GM19239 (cell line): ENCODE measurements at places on chromosomes 5 and 9.

DNA sequence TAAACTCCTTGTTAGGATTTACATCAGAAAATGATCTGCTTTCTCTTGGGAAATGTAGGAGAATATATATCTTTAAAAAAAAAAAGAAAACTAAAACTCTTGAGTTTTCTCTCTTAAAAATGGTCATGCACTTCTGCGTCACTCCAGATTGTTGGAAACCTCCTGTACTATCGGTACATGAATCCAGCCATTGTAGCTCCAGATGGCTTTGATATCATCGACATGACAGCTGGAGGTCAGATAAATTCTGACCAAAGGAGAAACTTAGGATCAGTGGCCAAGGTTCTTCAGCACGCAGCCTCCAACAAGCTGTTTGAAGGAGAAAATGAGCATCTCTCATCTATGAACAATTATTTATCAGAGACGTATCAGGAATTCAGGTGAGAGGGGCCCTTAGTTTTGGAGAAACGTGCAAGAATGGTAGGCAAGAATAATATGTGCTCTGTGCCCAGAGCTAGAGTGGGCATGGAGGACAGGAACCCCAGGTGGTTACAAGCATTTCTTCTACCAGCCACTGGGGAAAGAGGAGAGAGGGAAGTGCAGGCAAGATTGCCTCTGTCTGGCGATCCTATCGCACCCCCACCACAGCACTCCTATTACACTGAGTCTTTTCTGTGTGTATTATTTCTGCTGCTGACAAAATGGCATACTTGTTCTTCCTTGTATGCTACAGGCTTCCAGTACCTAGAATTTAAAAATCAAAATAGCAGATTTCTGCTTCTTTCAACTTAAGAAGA lies 41.4 kb upstream of the F2R start:
- DNase-seq: no peak

GRCh38 chr9:102253099-102253498 lies 514.7 kb upstream of the GRIN3A start:
- DNase-seq: no peak

GRCh38 chr5:86526811-86527348 lies 90.9 kb upstream of the COX7C start:
- DNase-seq: no peak

GRCh38 chr9:10050016-10050415 lies 562.8 kb downstream of the PTPRD start:
- no peak for DNase-seq
